Activated CD4-positive, alpha-beta T cell treated with anti-CD3 and anti-CD28 coated beads, Interleukin-2, amount 10 ng/mL, durations not matched to agents 7 days and 5 days (primary cell): ENCODE measurements at places on chromosomes 4 and X. TPM values are rescaled to one million over a fixed set of nuclear protein-coding genes. Genes with fewer than 3 reads are reported as not detected.

The TMEM154 gene
- 28.4 TPM for total RNA-seq

The FAM9B gene
- not detected for total RNA-seq

The ATP10D gene
- 4.1 TPM for total RNA-seq

The DCHS2 gene
- not detected for total RNA-seq

The NPFFR2 gene
- not detected for total RNA-seq

- no peak overlapping the region for H3K27ac ChIP-seq
- H3K27me3 ChIP-seq, result no peaks in the 10 kb centered on the region
- no peak overlapping the region for H3K4me3 ChIP-seq
- H3K36me3 ChIP-seq, result no peaks in the 10 kb centered on the region
- no peak for DNase-seq
These were observed 400.0 kb upstream of the CXorf51B start for GRCh38 chrX:146409528-146409927.

DNA sequence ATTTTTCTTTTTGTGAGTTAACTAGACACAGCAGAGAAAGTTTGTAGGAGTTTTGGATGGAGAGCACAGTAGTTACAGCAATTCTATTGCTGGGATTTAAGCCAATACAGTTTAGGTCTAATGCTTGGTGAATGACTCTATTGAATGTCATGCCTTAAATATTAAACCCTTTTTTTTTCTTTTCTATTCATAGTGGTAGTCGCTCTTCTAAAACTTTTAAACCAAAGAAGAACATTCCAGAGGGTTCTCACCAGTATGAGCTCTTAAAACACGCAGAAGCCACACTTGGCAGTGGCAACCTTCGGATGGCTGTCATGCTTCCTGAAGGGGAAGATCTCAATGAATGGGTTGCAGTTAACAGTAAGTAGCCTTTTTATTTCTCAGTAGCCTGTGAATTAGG is 34.8 kb upstream of the DCK start:
- H3K27me3 ChIP-seq, result no peaks in the 10 kb centered on the region
- no peak overlapping the region for H3K27ac ChIP-seq
- H3K4me3 ChIP-seq, result no peak overlapping the region

DNA sequence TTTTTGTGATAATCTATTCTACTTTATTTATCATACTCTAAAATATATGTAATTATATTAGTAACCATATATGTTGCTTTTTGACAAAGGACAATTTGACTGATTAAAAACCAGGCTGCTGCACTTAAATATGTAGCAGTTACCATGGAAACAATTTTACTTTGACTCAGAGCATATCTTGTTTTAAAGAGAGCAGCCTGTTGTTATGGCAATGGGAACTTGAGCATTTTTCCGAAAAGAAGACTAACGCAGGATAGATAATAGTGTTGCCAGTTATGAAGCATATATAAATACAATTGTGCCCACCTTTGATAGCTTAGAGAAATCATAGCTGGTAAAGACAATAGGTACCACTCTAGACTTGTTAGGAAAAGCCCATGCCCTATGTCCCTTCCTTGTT is 283.0 kb downstream of the GASK1B start:
- H3K4me3 ChIP-seq, result no peak overlapping the region
- H3K4me1 ChIP-seq, result no peaks in the 10 kb centered on the region
- no peaks in the 10 kb centered on the region for H3K27me3 ChIP-seq
- H3K27ac ChIP-seq, result no peak overlapping the region
- no peaks in the 10 kb centered on the region for H3K36me3 ChIP-seq
- no peak for DNase-seq

DNA sequence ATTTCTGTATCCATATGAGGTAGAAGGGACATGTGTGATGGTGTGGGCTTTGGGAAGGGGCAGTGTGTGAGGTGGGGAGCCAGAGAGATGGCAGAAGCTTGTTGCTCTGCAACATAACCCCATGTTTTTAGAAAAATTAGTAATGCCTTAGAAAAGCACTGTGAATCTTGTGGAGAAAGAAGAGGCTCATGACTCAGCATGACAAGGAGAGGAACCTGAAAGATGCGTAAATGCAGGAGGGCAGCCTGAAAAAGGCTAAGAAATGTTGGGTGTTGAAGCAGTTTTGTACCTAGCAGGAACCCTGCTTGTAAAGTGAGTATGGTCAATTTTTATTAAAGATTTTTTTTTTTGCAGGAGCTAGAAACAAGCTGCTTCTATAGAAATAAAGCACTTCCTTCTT is 59.8 kb downstream of the ARSJ start:
- no peaks in the 10 kb centered on the region for H3K36me3 ChIP-seq
- H3K4me3 ChIP-seq, result no peak overlapping the region
- no peaks in the 10 kb centered on the region for H3K4me1 ChIP-seq
- DNase-seq, result no peak
- H3K27ac ChIP-seq, result no peak overlapping the region
- no peaks in the 10 kb centered on the region for H3K27me3 ChIP-seq

GRCh38 chr4:171342646-171343045 is 470.6 kb upstream of the GALNTL6 start:
- H3K4me1 ChIP-seq, result no peaks in the 10 kb centered on the region
- no peaks in the 10 kb centered on the region for H3K36me3 ChIP-seq
- no peak overlapping the region for H3K4me3 ChIP-seq
- no peak for DNase-seq
- no peak overlapping the region for H3K27ac ChIP-seq

DNA sequence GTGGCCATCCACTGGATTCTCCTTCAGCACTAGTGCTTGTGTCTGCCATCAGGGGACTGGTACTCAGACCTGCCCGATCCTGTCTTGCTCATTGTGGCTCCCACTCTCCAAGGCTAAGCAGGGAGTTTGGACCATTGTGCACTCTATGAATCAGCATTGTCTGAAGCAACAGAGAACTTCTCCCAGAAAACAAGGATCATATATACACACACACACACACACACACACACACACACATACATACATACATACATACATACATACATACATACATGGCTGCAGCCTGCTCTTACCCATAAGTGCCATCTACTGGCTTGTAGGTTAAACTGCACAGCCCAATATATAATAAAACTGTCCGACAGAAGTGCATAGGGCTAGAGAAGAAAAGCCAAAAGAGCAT is 345.3 kb upstream of the LCORL start:
- no peak overlapping the region for H3K27ac ChIP-seq
- peak; percentile 8 for DNase-seq
- no peaks in the 10 kb centered on the region for H3K36me3 ChIP-seq
- H3K4me3 ChIP-seq, result no peak overlapping the region
- H3K4me1 ChIP-seq, result no peaks in the 10 kb centered on the region

DNA sequence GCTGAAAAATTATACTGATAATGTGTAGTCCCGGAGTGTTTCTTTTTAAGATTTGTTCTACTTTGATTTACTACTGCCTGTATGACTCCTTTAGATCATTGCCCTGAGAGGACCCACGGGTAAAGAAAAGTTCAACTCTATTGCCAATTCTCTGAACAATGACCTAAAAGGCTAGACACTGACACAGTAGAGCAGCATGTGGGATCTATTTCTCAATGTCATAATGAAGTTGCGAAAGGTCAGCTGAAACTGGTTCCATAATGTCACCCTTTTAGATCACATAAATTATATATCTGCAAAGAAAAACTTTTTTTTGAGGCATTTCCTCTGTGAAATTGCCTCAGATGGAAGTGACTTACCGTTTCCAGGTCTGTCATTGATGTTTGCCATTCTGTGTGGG is 67.4 kb downstream of the GLRB start:
- H3K27me3 ChIP-seq, result no peaks in the 10 kb centered on the region
- no peaks in the 10 kb centered on the region for H3K4me1 ChIP-seq
- H3K4me3 ChIP-seq, result no peak overlapping the region
- no peaks in the 10 kb centered on the region for H3K36me3 ChIP-seq
- no peak for DNase-seq

GRCh38 chrX:70470850-70471289 is 26.2 kb downstream of the DLG3 start:
- H3K4me1 ChIP-seq, result peaks cover 17% of the 10 kb centered on the region
- no peak overlapping the region for H3K4me3 ChIP-seq

GRCh38 chr4:47654972-47655693 is 170.1 kb downstream of the ATP10D start:
- DNase-seq, result no peak
- H3K27ac ChIP-seq, result no peak overlapping the region
- H3K27me3 ChIP-seq, result peaks cover 8% of the 10 kb centered on the region
- no peaks in the 10 kb centered on the region for H3K4me1 ChIP-seq
- H3K4me3 ChIP-seq, result no peak overlapping the region

DNA sequence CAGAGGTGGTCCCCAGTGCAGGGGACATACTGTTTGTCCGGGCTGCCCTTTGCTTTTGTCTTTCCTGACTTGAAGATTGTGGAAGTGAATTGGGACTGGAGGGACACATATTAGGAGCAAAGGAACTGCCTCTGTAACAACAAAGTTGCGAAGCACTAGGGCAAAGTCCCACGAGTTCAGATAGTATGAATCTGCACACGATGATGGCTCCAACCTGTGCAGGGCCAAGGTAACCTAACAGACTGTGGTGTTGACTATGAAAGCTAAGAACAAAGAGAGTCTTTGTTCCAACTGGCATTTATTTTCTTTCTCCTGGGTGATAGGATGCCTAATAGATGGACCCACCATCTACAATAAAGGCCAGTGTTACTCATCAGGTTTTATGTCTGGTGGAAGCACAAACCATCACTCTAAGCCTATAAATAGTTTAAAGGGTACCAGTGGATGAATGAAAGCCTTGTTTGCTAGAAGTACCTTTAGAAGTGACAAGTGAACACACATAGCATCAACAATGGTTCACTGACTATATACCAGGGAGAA is 71.8 kb downstream of the TMA16 start:
- H3K27me3 ChIP-seq, result no peaks in the 10 kb centered on the region
- DNase-seq, result no peak
- H3K4me3 ChIP-seq, result no peak overlapping the region

GRCh38 chrX:40199704-40200103 is 101.9 kb upstream of the BCOR start:
- H3K4me1 ChIP-seq, result peaks cover 21% of the 10 kb centered on the region
- no peaks in the 10 kb centered on the region for H3K36me3 ChIP-seq
- no peak overlapping the region for H3K27ac ChIP-seq
- DNase-seq, result no peak
- no peaks in the 10 kb centered on the region for H3K27me3 ChIP-seq

DNA sequence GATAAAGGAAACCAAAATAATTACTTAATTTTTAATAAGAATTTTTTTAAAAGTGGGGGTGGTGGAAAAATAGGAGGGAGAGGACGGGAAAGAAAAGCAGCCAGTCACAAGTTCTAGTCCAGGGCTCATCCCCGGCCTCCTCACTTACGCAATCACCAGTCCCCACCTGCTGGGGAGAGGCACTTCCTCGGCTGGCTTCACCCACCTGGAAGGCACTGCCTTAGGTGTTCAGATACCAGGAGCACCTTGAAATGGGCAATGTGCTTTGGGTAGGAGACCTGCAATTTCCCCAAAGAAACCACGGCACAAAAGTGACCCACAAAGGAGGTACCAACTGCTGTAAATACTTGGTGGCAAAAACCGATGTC is 23.8 kb downstream of the AFAP1 start:
- H3K4me1 ChIP-seq, result peaks cover 10% of the 10 kb centered on the region
- H3K27ac ChIP-seq, result no peak overlapping the region
- no peaks in the 10 kb centered on the region for H3K36me3 ChIP-seq

- H3K27me3 ChIP-seq, result no peaks in the 10 kb centered on the region
- DNase-seq, result no peak
- peaks cover under 1% of the 10 kb centered on the region for H3K4me1 ChIP-seq
- H3K27ac ChIP-seq, result no peak overlapping the region
- H3K36me3 ChIP-seq, result peaks cover 4% of the 10 kb centered on the region
- no peak overlapping the region for H3K4me3 ChIP-seq
These were observed 25.2 kb upstream of the ANAPC4 start for GRCh38 chr4:25351777-25352416.

GRCh38 chr4:143354990-143355389 is 18.3 kb downstream of the GAB1 start:
- H3K27me3 ChIP-seq, result peaks cover 7% of the 10 kb centered on the region
- no peak for DNase-seq
- H3K4me3 ChIP-seq, result no peak overlapping the region
- H3K27ac ChIP-seq, result no peak overlapping the region
- peaks cover 17% of the 10 kb centered on the region for H3K4me1 ChIP-seq

- no peaks in the 10 kb centered on the region for H3K27me3 ChIP-seq
- H3K27ac ChIP-seq, result no peak overlapping the region
- no peak for DNase-seq
- H3K4me3 ChIP-seq, result no peak overlapping the region
These were observed 20.7 kb upstream of the ELF4 start for GRCh38 chrX:130130990-130131389.

- no peak overlapping the region for H3K4me3 ChIP-seq
- H3K4me1 ChIP-seq, result no peaks in the 10 kb centered on the region
- H3K27ac ChIP-seq, result no peak overlapping the region
- no peaks in the 10 kb centered on the region for H3K36me3 ChIP-seq
- DNase-seq, result no peak
- H3K27me3 ChIP-seq, result peaks cover 9% of the 10 kb centered on the region
These were observed 8.8 kb upstream of the PIGA start for GRCh38 chrX:15344106-15344505.

DNA sequence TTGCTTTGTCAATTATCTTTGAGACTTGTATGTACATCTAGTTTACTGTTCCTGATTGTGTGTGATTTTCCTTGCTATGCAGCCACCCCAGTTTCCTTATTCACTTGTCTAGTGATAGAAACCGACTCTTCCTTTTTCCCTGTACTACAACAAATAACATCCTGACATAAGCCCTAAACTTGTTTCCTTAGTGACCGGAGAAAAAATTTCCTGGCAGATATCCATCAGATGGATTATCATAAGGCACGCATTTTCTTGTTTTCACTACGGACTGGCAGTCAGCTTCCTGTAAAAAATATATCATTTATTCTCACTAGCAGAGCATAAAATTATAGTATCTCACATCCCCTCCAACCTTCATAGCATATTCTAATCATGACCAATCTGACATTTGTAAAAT is 410.7 kb downstream of the CENPC start:
- no peaks in the 10 kb centered on the region for H3K36me3 ChIP-seq
- no peak for DNase-seq
- no peak overlapping the region for H3K4me3 ChIP-seq

DNA sequence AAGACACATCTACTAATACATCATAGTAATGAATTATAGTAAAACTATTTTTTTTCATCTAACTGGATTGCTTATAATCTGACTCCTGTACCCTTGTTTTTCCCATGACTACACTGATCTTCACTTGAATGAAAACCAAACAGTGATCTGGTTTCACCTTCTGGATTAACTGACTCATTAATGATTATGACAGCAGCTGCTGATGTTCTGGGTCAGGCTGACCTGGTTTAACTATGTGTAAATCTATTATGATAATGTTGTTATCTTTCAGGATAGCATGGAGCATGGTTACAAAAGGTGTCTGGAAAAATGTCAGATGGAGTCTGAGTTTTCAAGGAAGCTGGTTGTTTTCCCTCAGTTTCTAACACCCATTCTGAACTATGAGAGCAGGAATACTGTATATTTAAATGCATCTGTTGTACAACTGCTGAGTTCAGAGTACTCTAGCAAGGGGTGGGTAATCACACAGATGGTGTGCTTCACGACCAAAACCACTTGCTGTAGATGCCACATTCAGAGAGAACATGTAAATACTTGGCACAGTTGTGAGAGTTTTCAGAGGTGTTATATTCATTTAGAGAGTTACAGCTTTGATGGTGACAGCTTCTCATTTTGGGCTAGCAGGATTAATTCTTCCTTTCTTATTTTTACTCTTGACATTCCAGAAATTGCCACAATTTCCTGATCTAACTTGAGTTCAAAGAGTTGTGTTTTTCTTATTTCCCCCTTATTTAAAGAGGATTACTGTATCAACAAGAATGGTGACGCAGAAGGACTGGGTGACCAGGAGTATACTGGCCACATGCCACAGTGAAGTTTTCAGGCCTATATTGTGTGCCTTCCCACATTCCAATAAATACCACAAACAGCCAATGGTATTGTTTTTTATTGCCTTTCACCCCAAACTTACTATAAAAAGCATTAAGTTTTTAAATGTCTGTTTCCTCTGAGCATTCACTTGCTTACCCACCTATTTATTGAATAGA is 249.7 kb upstream of the TET2 start:
- H3K4me1 ChIP-seq, result no peaks in the 10 kb centered on the region
- H3K27ac ChIP-seq, result no peak overlapping the region
- H3K27me3 ChIP-seq, result peaks cover 9% of the 10 kb centered on the region
- H3K36me3 ChIP-seq, result no peaks in the 10 kb centered on the region
- DNase-seq, result no peak
